Right atrium auricular region (tissue), 2 donors: ENCODE measurements at places on chromosomes 3 and 15. TPM values are rescaled to one million over a fixed set of nuclear protein-coding genes. Genes with fewer than 3 reads are reported as not detected.

Gene KLHL6
- total RNA-seq, result 0.41 TPM

Gene TARS3
- 33.0 TPM for total RNA-seq

Gene C3orf49
- not detected for total RNA-seq

Gene SNX22
- 11.9 TPM for total RNA-seq

Gene ARIH2
- 135 TPM for total RNA-seq

Gene SUCLG2
- 81.5 TPM for total RNA-seq

DNA sequence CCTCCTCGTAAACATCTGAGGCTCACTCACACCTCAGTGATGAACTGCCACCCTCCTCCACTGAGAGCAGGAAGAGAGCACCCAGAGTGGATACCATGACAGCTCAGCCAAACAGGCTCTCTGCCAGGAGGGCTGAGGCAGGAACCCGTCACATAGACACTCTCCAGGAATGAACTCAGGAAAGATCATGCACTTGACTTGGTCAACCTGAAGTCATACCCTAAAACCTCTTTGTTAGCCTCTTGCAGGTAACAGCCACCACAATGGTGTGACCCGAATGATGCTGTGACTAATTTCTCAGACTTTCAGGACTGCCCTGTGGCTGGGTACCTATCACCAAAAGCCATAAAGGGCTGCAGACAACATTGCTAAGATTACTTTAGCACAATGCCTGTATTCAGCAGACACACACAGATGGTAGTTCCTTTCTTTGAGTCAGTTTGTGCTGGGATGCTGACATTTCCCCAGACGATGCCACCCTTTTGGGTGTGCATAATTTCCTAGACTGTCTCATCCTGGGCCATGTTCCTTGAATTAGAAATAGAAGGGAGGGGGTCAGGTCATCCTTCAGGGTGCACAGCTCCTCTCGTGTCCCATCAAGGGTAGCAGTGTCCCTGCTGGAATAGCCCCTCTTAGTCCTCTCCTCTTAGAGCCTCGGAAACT is 30.3 kb downstream of the CX3CR1 start:
- no peak for DNase-seq

- DNase-seq, result no peak
Observed at GRCh38 chr3:148681080-148681479, 16.6 kb upstream of the AGTR1 start.

DNA sequence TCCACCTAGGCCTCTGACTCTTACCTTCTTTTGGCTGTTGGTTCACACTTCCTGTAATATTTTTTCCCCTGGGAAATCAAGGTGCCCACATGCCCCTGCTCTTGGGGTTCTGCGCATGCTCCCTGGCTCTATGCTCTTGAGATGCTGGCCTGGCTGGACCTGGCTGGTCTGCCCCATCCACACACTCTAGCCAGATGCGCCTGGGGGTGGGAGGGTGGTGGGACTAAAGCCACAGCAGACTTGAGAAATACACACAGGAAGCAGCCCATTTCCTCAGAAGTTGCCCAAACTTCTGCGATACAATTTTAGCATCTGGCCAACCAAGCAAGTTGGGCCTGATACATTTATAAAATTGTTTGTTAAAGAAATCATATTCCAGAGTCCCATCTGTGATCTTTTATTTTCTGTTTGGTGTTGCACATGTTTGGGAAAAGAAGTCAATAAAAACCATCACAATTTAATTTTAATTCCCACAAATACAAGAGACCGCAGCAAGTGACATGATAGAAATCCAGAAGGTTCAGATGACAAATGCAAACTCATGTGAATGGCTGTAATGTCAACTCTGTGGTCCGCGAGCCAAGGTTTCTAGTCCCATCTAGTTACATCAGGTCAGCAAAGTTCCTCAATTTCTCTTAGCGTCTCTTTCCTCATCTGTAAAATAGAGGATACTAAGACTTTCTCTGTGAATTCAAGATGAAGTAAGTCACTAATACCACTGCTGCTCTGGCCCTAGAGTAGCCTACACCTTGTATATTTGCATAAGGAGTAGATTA is 55.9 kb upstream of the MEF2A start:
- DNase-seq, result no peak

DNA sequence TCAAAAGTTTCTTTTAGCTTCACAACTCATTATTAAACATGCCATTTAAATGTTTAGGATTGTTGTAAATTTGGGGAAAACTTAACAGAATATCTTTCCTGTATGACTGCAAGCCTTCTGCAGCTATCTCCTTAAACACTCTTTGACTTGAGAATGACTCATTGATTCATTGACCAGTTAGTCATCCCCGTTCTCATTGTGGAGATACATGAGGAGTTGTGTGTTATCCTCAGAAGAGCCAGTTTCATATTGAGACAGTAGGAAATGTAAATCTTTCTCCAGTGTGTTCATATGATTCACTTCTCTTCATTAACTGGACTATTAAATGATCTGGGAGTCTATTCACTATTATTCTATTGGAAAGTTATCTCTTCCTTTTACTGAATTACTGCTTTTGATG is 83.0 kb downstream of the CRYGS start:
- no peak for DNase-seq

- DNase-seq, result peak; percentile 48
Observed at GRCh38 chr3:126849768-126850167, 133.1 kb upstream of the PLXNA1 start.

GRCh38 chr3:95522449-95522848 is 1291.9 kb upstream of the EPHA6 start:
- no peak for DNase-seq

GRCh38 chr3:108297647-108298046 is 1.3 kb downstream of the HHLA2 start:
- DNase-seq, result no peak

GRCh38 chr15:60551781-60552161 is 72.8 kb upstream of the ICE2 start:
- no peak for DNase-seq

- DNase-seq, result no peak
Observed at GRCh38 chr15:57582090-57582489, 9.6 kb upstream of the MYZAP start.

- no peak for DNase-seq
Observed at GRCh38 chr3:107103786-107104185, 273.5 kb upstream of the CCDC54 start.

DNA sequence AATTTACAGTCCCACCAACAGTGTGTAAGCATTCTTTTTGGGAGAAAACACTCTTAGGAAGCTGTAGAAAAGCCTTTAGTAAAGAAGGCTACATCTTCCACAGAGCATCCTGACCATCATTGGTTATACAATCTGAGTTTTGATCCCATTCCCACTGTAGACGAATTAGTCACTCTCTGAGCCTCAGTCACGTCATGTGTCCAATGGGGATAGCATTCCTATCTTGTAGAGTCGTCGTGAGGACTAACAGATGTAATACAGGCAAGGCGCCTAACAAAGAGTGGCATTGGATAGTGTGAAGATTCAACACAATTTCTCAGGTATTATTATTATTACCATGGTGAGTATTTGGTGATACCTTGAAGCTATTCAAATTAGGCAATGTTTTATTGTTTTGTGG is 44.0 kb upstream of the ALDH1A3 start:
- DNase-seq, result no peak

GRCh38 chr3:155594526-155595187 is 150.2 kb downstream of the PLCH1 start:
- no peak for DNase-seq

- no peak for DNase-seq
Observed at GRCh38 chr3:194856296-194856695, 170.6 kb downstream of the FAM43A start.

DNA sequence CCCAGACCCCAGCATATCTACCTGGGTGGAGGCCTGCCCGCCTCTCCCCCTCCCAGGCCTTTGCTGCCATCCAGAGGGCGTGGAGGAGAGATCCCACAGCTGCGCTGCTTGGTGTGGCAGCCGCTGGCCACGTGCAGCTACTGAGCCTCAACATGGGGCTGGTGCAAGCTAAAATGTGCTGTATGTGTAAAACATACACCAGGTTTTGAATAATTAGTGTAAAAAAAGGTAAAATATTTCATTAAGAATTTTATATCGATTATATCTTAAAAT is 95.8 kb downstream of the SEC22A start:
- DNase-seq, result no peak

DNA sequence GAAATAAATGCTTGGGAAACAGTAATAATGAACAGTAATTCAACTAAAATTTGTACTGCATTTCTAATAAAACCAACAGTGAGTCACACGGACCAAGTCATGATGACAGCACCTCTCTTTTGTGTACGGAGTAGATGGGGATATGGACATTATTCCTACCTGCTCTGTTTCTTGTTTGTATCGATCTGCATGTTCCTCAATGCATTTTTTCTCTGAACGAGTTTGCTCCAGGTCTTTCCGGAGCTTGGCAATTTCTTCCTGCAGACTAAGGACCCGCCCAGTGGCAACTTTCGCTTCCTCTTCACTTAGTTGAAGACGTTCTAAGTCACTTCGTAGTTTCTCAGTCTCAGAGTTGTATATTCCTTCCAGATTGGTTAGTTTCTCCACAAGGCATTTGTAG is 74.4 kb upstream of the MYO5C start:
- no peak for DNase-seq

DNA sequence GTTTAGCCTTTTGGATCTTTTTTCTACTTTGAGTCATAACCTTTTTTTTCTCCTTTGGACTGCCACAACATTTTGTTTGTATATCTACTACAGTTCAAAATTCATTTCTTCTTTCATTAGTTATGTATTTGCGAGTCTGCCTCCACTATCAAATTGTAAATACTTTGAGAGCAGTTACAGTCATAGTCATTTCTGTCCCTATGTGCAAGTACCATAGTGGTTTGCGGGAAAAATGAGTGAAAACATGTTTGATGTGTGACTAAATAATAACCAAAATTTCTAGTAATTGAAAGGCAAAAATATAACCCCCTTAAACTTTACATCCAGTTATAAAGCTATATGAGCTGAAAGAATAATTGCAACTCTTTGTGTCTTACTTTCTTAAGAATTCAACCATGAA is 45.8 kb upstream of the CCDC50 start:
- no peak for DNase-seq

DNA sequence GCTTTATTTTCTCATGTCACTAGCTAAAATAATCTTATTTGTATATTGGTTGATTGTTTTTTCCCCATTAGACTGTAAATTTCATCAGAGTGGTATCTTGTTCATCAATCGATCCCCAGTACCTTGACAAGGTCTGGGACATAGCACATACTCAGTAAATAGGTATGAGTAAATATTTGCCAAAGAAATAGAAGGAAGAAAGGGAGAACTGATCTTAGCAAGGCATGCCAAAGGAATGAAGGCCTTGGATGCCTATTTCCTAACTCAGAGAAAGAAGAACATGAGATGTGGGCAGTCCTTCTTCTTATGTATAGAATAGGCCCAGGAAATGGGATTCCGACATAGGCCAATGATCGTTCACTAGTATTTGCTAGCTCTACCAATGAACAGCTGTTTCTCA is 54.7 kb downstream of the ISL2 start:
- no peak for DNase-seq
